NK-92 treated with Interleukin-12 subunit alpha and Interleukin-12 subunit beta, amount 100 ng/mL, for 24 hours (cell line): ENCODE measurements at places on chromosomes 5 and 9.

GRCh38 chr5:40124367-40124766, 555.3 kb upstream of the PTGER4 start:
- DNase-seq: no peak

- DNase-seq: no peak
Measured at GRCh38 chr5:39405083-39405843, 19.5 kb downstream of the DAB2 start.

DNA sequence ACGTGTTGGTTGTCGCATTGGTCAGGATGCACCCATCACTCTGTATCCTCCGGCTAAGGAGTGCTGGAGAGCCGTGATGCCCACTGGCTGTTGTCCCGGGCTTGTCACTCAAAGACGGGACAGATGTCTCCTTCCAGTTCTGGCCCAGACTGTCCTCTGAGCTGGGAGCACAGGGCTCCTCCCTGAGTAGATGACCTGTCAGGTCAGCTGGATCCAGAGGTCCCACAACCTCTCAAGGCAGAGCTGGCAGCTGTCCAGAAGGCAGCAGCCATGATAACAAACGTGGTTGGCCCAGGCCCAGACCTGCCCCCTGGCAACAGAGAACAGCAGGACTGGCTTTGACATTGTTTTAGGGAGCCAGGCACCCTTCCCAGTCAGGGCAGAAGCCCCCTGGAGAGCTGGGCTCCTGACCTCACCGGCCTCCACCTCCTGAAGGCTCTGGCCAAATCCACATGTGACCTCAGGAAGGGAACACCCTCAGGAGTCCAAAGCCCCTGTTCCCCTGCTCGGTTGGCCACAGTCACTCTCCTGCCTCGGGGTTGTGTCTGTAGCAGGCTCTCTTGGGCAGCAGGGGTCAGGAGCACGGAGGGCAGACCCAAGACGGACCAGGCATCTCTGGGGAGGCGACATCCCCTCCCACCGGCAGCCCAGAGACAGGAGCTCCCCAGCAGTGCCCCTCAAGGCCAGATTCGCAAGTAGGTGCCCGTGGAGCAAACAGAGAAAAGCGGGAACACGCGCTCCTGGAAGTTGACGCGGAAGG, 10.3 kb downstream of the TRIM7 start:
- no peak for DNase-seq

DNA sequence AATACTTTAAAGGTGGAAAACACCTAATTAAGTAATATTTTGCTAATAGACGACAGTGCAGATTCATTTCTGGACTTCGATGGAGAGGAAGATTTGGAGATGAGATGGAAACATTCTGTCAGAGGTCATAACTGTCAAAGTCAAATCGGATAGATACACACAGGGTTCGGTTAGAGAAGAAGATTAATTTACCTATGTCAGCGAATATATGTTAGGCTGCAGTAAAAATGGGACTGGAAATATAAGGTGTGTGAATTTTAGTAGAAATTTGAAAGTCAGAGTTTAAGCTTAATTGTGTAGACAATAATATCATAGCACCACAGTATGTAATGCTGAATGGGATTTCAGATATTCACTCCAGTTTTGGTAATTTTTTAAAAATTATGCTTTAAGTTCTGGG, 1020.3 kb upstream of the ACO1 start:
- no peak for DNase-seq

DNA sequence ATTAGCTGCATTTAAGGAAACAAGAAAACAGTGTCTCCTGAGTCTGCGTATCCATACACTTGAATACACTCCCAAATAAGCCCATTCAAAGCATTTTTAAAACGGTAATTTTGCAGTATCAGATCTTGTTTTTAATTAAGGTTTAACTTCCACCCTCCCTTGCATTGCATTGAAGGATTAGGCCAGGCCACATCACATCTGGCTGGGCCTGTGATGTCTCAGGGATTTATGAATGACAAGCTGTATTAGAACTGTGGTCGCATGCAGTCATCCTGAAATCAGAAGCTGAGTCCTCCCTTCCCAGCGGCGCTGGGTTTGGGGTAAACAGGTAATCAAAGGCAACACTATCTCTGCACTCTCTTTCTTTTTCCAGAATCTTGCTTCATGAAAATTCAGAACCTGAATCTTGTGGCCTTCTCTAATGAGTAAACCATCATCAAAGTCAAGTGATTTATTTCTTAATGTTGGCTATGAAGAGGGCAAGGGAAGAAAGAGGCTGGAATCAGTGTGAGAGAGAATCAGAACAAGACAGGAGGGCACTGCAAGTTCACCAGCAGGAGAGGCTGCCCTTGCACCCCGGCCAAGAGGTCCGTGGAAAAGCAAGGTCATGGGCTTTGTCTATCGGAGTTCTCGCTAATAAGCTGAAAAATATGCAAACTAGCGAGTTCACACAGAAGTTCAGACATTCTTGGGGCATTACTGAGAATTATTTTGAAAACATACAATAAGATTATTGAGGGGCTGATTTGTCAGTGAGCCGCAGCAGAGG, 80.0 kb upstream of the ZSWIM6 start:
- no peak for DNase-seq

DNA sequence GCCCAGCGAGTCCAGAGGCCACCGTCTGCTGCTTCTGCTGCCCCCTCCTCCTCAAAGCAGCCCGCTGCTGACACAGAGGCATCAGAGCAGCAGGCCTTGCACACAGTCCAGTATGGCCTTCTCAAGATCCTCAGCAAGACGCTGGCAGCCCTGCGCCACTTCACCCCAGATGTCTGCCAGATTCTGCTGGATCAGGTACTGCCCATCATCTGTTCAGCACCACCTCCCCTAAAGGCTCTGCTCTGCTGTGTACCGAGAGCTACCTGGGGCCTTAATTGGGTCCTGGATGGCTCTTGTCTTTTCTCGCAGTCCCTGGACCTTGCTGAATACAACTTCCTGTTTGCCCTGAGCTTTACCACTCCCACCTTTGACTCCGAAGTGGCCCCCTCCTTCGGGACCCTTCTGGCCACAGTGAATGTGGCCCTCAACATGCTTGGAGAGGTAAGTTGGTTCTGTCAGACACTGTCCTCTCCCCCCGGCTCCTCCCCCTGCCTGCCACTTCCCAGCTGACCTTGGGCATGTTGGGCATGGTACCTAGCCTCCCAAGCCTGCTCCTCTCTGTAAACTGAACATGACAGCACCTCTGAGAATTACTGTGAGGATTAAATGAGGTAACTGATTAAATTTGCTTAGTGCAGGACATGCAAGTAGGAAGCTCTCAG, 22.7 kb downstream of the SH3GLB2 start:
- DNase-seq: no peak

GRCh38 chr9:121827251-121827967, 176.0 kb downstream of the DAB2IP start:
- DNase-seq: no peak

- no peak for DNase-seq
Measured at GRCh38 chr9:70498866-70499265, 84.4 kb upstream of the KLF9 start.

DNA sequence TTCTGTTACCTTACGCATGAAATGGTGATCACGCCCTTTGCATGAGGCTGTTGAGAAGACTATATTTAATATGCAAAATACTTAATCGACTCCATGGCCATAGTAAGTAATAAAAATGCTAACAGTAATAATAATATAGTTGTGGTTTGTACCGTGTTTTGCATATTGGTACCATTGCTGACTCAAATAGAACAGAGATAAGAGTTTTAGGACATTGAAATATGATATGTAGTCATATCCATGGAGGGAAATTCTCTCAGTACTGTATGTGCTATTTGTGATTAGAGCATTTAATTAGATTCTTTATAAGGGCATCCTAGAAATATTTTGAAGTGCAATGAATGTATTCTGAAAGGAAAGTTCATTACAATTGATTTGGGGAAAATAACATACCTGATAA, 41.9 kb downstream of the CFAP90 start:
- DNase-seq: no peak

GRCh38 chr5:108661024-108661423, 86.7 kb upstream of the FER start:
- DNase-seq: no peak

- DNase-seq: no peak
Measured at GRCh38 chr5:142779163-142779840, 9.1 kb downstream of the ARHGAP26 start.

GRCh38 chr9:129102791-129103594, 7.6 kb downstream of the CRAT start:
- DNase-seq: no peak

DNA sequence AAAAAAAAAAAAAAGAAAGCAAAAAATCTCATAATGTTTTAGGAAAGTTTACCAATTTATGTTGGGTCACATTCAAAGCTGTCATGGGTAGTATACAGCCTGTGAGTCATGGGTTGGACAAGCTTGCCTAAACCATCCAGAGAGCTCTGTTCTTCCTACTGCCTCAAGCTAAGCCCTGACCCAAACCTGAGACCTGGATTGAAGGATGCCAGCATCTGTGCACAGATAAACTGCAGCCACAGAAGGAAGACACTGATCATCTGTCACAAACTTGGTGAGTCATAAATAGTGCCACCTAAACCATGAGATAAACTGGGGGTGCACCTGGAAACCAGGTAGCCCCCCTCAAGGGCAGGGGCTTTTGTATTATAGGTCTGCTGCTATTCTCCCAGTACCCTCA, 31.0 kb downstream of the CSF2 start:
- no peak for DNase-seq

- DNase-seq: no peak
Measured at GRCh38 chr5:98768160-98768959, 5.1 kb upstream of the RGMB start.

GRCh38 chr5:116799401-116799800, 224.8 kb upstream of the SEMA6A start:
- DNase-seq: no peak

GRCh38 chr9:20023961-20024571, 235.2 kb upstream of the SLC24A2 start:
- no peak for DNase-seq

DNA sequence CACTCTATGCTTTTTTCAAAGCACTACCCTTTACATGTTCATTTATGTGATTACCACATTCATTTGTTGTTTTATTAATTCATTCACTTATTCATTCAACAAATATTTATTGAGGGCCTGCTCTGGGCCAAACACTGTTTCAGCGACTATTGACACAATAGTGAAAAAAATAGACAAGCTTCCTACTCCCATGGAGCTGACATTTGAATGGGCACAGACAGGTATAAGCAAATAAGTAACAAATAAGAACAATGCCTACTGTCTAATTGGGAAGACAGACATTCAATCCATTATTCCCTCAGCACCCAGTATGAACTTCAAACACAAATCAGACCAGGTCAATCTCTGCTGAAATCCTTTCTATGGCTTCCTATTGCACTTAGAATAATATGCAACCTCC, 156.9 kb upstream of the NR3C1 start:
- no peak for DNase-seq

GRCh38 chr9:22840641-22841040, 394.0 kb downstream of the DMRTA1 start:
- no peak for DNase-seq

DNA sequence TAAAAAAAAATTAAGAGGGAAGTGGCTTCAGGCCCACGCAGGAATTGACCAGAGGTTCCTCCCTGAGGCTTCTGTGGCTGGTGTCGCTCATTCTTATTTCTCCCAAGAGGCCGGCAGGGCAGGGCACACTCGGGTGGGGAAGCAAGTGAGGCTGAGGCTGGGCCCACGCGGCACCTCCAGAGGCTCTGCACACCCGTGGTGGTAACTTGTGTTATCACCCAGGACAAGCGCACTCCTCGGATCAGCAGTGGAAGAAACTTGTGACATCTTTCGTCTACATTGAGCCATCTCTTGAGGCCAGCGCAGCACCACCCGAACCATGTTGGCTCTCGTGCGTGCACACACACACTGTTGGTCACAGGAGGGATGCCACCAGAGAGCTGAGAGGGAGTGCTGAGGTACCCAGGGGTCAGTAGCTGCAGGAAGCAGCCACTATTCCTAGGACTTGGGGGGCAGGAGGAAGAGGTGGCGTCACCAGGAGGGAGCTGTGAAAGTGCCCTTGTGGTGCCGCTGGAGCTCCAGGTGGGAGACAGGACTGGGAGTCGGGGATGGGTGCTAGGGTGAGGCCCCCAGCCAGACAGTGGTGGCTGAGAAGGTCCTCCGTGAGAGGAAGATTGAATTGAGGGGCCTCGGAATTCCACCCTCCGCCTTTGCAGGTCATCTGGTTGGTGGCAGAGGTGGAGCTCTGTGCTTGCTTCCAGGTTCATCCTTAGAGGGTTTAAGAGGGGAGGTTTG, 6.4 kb downstream of the NDUFS6 start:
- DNase-seq: no peak
